ENCODE measurements at places on chromosomes 11 and 22.

DNA sequence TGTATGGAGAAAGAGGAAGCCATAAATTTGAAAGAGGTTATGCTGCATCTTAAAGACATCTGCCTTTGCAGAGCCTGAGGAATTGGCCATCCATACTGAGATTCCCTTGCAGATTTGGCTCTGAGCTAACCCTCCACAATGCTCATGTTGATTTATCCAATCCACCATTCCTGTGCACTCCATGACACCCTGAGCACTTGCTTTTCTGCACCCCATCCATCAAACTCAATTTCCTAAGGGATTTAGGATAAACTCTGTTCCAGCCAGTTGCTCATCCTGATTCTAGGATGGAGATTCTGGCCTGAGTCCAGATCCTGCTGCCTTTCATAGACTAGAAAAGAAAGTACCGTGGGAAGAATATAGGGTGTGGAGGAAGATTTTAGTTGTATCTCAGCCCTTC, 379.2 kb upstream of the LARGE1 start:
- no peak for DNase-seq

DNA sequence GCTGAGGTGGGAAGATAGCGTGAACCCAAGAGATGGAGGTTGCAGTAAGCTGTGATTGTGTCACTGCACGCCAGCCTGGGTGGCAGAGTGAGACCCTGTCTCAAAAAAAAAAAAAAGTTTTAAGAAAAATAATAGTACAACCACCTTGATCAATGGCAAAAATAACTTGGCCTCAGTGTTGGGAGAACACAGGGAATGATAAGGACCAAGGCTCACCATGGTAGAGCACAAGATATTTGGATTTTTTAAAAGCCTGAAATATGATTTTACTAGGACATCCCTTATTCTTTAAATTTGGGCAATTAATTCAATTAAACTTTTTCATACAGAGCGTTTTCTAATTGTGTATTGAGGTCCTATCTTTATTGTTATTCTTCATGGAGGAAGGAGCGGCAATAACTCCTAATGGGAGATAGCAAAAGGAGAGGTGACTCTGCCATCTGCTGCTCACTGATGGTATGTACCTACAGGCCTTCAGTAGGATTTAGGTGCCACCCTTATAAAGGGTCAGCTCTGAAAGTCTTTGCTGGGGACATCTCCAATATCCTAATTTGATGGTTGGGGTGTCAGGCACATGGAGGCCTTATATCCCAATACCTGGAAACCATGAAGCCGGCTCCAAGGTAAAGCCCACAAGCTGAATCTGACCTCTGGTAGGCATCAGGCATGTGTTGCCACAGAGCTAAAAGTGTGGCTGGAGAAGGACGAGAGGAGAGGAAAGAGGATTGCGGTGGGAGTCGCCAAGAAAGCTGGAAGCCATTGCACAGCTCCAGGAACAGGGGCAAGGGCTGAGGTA, 21.9 kb upstream of the POLD3 start:
- DNase-seq = peak; percentile 46

DNA sequence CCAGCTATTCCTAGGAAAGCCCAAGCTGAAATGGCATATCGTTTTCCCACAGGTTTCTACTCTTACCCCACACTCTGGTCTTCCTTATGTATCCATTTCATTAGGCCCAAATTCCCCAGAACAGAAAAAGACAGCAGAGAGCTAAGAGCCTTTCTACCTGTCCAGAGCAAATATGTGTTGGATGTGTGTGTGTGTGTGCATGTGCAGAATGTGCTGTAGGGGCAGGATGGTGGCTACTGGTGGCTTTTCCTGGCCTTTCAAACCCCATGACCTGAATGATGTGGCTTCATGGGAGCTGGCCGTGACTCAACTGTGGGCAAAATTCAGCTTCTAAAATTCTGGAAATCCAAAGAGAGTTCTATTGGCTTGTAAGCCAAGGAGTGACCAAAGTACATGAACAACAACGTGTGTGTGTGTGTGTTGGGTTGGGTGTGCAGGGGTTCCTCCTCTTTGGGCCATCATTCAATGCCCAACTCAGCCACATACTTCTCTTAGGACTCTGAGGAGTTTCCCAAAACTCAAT, 421.4 kb upstream of the CADM1 start:
- no peak for DNase-seq

DNA sequence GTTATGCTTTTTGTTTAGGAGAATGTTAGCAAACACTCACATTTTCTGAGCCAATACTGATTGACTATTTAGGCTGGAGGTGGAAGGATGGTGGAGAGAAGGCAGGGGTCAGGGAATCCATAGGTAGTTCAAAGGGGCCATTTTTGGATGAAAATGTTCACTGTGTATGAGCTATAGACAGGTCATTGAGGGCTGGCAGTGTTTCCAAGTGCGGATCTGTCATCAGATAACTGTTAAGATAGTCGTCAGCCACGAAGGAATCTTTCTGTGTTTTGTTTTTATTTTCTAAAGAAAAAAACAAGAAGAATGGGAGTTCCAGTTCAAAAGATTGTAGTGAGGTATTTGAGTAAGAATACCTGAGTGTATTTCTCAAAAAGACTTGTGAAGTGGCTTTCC, 3.1 kb downstream of the KCNJ5 start:
- no peak for DNase-seq

DNA sequence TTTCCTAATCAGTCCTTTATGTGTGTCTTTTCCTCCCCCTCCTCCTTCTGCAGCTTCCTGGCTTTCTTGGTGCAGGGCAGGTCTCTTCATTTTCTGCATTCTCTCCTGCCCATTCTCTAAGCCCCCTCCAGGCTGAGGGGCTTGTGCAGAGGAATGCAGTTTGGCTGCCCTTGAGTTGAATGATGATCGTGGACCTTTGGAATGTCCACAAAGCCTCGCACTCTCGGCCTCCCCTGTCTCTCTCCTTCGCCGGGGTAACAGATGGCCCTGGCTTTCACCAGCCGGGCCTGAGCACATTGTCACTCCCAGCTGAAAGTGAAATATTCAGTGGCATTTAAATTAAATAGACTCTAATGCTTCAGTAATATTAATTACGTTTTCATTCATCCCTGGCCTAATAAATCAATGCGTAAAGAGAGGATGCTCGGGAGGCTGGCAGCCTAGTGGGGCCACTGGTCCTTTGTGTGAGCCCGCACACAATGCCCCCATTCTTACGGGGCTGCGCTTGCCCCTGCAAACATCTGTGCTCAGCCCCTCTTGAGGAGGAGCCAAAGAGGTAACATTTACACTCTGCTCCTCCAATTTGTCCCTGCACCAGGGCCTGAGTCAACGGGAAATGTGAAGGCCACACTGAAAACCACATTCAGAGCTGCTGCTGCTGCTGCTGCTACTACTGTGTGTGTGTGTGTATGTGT, 64.9 kb upstream of the PAX6 start:
- no peak for DNase-seq

DNA sequence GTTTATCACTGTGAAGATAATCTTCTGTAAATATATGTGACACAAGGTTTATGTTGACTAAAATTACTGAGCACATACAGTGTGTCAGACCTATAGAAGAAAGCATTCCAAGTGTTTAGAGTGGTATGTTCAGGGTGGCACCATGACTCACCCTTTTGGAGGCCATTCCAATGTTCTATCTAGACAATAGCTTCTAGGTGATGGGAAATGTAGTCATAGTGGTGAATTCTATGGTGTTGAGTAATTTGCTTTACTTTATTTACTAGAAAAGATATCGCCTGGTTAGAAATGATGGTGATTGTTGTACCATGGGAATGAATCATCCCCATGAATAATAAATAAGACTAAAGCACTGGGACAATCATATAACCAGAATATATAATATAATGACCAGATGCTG, 72.9 kb upstream of the OR4C15 start:
- no peak for DNase-seq

GRCh38 chr11:61762798-61763197, 10.4 kb downstream of the MYRF start:
- DNase-seq = no peak

GRCh38 chr11:57406337-57406904, 16.0 kb upstream of the PRG2 start:
- DNase-seq = no peak

GRCh38 chr11:92380882-92381281, 156.3 kb downstream of the FAT3 start:
- no peak for DNase-seq

- DNase-seq = no peak
These were observed 908.8 kb downstream of the OPCML start for GRCh38 chr11:132623511-132623910.

DNA sequence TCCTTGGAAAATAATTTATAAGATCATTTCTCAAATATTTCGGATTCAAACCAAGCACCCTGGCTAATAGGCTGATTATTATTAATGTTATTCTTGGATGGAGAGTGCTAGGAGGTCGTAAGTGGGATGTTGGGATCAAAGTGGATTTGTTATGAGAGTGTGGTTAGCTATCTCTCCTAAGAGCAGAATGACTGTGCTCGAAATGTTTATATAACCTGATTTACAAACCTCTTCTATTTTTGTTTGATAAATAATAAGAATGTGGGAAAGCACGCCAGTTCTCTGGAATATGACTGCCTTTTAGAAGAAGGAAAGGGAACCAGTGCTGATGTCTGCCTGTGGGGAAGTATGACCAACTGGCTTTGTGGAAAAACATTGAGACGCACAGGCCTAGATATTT, 527.5 kb downstream of the NTM start:
- DNase-seq = no peak

DNA sequence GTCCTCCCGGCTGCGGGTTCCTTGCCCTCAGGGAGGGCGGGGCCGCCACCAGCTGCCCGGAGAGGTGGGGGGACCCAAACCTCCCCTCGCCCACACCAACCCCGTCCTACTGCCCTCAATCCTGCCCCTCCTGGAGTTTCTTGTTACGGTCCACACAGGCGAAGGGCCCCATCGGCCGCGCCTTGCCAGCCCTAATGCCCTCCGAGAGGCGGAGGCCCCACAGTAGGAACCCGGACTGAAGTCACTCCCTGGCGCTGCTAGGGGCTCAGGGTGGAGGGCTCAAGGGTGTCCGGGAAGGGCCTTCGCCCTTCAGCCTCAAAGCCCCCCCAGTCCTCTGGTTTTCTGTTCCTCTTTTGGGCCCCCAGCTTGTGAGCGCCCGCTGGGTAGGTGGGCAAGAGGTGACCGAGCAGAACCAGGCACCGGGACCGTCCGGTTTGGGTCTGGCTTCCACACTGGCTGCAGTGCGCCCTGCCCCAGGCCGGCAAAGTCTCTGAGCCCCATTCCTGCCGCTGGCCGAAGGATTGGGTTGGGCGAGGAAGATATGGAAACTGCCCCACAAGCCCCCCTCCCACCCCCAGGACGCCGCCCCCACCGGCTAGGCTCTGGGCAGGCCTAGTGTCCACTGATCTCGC, 24.5 kb downstream of the DUSP8 start:
- no peak for DNase-seq

DNA sequence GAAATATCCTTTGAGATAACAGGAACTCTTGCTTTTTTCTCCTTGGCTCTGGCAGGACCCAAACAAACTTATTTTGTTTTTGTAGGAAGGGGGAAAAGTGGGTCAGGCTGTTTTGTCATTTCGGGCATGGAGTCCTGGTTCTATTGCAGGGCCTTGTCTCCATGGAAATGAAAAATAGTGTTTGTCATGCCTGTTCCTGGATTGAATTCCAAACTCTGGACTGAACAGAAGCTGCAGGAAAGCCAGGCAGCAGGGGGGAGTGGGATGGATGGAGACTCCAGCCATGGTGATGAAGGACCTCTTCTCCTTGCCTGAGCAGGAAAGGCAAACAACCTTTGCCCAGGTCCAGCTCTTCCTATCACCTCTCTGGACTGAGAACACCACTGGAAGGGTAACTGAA, 87.0 kb downstream of the SCN3B start:
- peak; percentile 54 for DNase-seq

Measured in pons (tissue), 1 donor.